ENCODE measurements at places on chromosomes 5 and 9.

- DNase-seq = no peak
Observed at GRCh38 chr5:42812620-42813019, 928 bp upstream of the SELENOP start.

GRCh38 chr5:14167211-14167845 is 24.2 kb downstream of the TRIO start:
- DNase-seq = no peak

DNA sequence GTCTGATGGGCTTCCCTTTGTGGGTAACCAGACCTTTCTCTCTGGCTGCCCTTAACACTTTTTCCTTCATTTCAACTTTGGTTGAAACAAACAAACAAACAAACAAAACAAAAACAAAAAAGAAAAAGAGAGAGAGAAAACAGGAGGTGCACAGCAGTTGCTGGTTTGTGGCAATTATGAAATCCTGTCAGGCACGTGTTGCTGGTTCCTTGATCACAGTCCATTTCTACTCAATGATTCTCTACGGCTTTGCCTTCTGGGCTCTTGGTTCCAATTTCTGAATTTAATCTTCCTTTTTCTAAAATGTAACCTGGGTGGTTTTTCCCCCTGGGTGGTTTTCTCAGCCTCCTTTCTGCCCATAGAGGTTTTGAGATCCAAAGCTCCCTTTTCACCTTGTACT is 17.8 kb upstream of the PANK3 start:
- no peak for DNase-seq

DNA sequence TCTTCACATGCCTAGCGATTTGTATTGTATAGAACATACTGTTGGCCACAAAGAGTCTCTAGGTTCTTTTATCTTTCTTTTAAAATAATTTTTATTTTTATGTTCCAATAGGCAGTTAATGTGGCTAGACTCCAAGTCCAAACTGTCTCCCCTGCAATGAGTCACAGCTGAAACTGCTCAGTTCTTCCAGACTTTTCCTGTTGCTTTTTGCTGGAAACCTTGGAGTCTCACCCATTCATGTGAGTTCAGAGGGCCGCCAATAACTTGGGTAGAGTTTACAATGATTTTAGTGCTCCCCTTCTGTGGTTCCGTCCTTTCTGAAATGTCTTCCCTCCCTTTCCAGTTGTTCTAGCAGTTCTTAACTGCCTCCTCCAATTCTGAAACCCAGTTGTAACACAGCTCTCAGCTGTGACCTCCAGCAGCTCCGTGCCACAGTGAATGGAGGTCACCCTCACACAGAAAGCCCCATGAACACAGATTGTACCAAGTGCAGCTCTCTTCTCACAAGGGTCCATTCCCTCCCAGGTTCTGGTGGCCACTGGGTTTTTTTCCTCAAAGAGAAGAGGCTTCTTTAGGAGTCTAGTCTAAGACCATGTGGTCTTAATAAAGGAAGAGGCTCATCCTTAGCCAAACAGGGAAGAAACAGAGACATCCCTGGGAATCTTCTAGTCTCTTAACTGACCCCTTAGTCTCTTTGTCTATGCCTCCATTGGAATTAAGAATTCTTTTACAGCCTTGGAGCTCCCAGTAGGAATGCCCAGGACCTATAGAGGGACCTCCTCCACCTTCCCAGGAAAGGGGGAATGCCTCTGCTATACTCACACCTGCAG is 198.5 kb downstream of the SPOCK1 start:
- no peak for DNase-seq

GRCh38 chr9:134025606-134026541 is 593 bp downstream of the BRD3OS start:
- peak; percentile 31 for DNase-seq

DNA sequence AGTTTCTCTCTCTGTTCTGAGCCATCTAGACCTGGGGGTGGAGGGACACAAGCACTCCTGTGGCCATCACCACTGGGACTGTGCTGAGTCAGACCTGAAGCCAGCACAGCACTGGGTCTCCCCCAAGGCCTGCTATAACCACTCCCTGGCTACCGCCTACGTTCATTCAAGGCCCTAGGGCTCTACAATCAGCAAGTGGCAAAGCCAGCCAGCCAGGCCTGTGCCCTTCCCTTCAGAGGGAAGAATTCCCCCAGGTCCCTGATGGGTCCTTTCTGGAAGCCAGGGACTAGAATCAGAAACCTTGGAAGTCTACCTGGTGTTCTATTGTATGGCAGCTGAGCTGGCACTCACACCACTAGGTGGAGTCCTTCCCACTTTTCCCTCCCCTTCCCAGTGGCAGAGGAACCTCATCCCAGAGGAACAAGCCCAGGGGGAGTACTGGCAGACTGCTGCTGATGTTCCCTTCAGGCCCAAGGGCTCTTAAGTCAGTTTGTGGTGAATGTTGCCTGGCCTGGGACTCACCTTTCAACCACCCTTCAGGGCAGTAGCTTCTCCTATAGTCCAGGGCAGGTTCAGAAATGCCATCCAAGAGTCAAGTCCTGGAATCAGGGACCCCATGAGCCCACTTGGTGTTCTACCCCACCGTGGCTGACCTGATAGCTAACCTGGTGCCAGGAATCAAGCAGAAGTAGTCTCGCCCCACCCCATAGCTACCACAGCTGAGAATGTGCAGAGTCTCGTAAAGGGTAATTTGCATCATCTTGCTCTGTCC is 20.0 kb downstream of the JMY start:
- no peak for DNase-seq

DNA sequence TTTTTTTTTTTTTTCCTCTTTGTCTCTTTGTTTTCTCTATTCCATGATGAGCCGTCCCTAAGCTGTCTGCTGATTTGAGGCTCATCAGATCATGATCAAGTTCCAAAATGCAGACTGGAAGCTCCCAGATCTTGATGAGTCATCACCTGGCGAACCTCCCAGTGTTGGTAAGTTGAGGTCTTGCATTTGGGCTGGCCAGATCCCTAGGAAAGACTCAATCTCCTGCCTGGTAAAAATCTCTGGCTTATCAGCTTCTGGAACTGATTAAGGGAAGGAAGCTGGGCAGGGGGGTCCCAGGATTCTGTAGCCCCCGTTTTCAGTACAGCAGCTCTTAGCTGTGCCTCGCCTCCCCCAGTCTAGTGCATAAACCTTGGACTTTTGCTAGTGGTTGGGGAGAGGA is 69.0 kb downstream of the TSPAN17 start:
- DNase-seq = no peak

DNA sequence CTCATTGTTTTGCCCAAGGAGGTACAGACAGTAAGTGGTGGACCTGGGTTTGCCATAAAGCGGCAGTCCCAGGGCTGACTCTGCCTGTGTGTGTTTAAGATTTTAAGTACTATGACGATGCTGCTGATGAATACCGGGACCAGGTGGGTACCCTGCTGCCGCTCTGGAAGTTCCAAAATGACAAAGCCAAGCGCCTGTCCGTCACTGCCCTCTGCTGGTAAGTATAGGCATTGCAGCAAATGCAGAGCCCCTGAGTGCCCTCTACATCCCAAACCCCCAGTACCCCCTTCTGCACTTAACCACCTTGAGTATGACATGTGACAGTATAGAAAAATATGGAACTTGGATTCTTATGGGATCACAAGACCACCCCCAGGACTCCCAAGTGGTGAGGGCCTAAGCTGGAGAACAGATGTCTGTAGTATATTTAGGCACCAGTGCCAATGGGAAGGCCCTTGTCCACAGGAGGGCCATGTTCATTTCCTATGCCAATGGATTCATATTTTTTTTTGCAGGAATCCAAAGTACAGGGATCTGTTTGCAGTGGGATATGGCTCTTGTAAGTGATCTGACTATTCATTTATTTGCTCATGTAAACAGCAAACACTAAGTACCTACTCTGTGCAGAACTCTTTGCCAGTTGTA is 22.0 kb downstream of the ENHO start:
- DNase-seq = peak; percentile 50
